ENCODE measurements at places on chromosomes 3 and 15.

- no peak for DNase-seq
Measured at GRCh38 chr15:91476861-91477260, 376.6 kb upstream of the SLCO3A1 start.

DNA sequence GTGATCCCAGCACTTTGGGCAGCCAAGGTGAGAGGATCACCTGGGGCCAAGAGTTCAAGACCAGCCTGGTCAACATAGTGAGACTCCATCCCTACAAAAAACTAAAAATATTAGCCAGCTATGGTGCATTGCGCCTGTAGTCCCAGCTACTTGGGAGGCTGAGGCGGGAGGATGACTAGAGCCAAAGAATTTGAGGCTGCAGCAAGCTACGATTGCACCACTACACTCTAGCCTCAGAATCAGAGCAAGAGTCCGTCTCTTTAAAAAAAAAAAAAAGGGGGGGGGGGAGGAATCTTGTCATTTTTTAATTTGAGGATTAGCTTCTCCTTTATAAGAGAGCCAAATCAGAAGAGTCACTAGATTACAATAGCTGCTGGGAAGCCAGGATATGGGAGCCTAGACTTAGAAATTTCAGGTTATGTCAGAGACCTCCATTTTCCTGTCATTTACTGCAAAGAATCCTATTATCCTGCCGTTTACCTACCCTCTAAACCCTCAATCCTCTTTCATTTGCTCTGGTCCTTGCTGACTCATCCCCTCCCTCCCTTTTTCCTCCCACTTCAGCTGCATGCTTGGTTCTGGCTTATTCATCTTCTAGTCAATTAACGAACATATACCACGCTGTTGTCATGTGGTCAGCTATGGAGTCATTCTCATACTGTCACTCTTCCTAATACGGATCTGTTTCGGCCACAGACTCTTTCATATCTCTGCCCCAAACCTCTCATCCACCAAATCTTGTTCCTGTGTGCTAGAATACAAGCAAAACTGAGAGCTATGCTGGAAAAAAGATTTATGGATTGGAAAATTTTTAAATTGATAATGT, 83.8 kb upstream of the PPIB start:
- DNase-seq, result no peak

GRCh38 chr3:16496408-16497222, 16.9 kb downstream of the RFTN1 start:
- DNase-seq, result no peak

DNA sequence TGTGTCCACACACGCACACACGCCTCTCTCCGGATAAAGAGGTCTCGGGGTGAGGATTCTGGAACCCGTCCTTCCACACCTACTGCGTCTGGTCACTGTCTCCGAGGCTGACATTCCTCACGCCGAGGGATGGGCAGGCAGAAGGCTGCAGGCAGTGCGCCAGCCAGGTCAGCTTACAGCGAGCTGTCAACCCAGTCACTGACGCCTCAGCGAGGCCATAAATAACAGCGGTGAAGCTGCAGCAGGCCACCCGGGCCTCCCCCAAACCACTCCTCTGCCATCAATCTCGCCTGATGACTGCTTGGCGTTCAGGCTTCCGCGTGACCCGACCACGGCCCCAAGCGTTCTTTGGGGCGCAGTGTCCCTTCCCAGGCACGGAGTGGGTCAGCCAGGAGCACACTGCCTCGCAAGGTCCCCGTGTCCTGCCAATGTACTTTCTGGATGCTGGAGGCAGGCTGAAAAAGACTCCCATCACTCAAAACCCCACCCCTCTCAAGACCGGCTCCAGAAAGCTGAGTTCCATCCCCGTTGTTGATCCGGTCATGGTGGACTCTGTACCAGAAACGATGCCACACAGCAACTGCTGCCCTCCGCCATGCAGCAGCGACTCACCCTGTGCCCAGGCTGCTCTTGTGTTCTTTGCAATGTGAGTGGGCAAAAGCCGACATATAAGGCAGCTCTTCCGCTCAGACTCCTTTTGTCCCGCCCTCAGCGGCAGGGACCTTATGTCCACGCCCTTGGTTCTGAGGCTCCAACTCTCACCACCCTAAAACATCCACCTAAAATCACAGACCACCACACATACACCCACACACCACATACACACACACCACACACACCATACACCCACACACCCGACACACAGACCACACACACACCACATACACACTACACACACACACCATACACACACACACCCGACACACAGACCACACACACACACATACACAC, 27.1 kb downstream of the CPN2 start:
- peak; percentile 40 for DNase-seq

- DNase-seq, result no peak
Measured at GRCh38 chr15:71384501-71384900, 269.2 kb downstream of the THSD4 start.

- DNase-seq, result no peak
Measured at GRCh38 chr3:67647390-67647878, 7.0 kb downstream of the SUCLG2 start.

- DNase-seq, result no peak
Measured at GRCh38 chr3:112530573-112530972, 31.2 kb downstream of the ATG3 start.

DNA sequence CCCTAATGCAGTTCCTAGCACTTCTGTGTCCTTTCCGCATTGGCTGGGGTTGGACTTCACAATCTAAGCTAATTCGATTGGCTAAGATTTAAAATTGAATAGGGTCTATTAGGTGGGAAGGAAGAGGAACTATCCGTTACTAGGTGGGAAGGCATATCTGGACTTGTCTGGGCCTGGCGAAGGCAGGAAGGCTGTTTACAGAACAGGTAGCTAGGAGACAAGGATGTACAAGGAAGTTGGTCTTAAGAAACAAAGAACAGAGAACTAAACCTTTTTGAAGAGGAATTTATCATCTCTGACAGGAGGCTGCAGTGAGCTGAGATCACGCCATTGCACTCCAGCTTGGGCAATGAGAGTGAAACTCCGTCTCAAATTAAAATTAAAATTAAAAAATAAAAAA, 17.3 kb upstream of the ATG7 start:
- no peak for DNase-seq

GRCh38 chr3:157369727-157370421, 66.8 kb upstream of the PTX3 start:
- no peak for DNase-seq

GRCh38 chr15:31381801-31382712, 55.4 kb downstream of the KLF13 start:
- DNase-seq, result no peak

DNA sequence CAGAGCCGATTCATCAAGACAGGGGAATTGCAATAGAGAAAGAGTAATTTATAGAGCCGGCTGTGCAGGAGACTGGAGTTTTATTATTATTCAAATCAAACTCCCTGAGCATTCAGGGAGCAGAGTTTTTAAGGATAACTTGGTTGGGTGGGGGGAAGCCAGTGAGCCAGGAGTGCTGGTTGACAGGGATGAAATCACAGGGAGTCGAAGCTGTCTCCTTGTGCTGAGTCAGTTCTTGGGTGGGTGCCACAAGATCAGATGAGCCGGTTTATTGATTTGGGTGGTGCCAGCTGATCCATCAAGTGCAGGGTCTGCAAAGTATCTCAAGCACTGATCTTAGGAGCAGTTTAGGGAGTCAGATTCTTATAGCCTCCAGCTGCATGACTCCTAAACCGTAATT, 95.4 kb upstream of the CCDC80 start:
- DNase-seq, result no peak

DNA sequence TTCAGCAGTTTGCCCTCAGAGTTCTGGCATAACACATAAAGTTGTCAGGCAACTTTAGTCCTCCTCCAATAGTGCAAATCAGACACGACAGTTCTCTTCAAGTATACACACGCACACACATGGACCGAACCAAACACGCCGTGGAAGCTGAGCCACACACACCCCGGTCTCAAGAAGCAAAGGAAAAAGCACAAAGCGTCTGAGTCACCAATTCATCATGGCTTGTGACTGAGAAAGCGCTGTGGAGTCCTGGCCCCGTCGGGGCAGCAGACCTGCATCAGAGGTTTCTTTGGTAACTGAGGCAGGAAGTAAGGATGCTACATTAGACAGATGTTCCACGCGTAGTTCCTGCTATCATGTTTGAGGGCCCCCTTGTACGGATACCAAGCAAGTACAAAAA, 85.7 kb downstream of the VGLL4 start:
- DNase-seq, result no peak

- peak; percentile 84 for DNase-seq
Measured at GRCh38 chr15:99437315-99438223, 128.2 kb upstream of the MEF2A start.

GRCh38 chr15:48458876-48459275, 127.6 kb downstream of the DUT start:
- DNase-seq, result no peak

GRCh38 chr3:81743096-81744025, 18.1 kb downstream of the GBE1 start:
- no peak for DNase-seq

DNA sequence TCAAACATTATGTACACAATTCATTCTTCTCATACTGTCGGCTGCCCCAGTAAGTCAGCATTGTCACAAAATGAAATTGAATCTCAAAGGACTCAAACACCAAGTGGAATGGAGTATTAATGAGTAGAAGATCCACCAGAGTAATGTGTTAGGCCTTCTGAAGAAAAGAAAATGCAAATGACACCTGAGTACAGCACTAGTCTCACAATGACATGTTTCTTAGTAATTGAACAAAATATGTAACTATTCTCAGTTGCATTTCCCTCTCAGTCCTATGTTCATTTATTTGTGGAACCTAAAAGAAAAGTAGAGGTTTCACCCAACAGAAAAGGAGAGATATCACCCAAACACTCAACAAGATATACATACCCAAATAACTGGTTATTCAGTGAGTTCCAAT, 283.9 kb upstream of the THBS1 start:
- no peak for DNase-seq

All from lower leg skin (tissue), 4 donors.